ENCODE measurements at places on chromosomes 3 and 15. TPM values are rescaled to one million over a fixed set of nuclear protein-coding genes. Genes with fewer than 3 reads are reported as not detected.
A peak's percentile ranks its signal among the peaks of the same experiment; 100 is the strongest.

DNA sequence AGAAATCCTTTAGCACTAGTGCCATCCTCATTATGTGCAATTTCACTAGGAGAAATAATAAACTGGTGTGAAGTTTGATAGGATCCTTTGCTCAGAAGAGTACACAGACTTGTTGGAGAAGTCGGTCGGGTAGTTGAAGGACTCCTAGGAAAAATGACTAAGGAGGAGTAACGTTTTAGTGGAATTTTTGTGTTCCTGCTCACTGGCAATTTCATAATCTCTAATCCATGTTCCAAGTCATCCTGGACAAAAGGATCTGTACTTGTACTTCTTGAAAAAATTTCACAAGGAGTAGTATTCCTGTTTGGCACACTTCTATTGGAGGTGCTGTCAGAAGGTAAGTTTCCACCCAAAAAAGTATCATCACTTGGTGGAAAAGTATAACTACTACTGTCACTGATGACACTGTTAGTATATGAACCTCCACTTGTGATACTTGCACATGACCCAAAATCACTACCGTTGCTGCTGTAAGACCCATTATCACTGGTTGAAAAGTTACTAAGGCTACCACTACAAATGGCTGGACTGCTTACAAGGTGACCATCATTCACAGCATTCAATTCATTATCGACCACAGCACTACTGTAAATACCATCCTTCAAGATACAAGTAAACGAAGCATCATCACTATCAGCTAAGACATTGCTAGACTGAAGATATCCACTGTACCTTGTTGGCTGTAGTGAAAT lies 77.4 kb downstream of the NEDD4 start:
- DNase-seq, result no peak

DNA sequence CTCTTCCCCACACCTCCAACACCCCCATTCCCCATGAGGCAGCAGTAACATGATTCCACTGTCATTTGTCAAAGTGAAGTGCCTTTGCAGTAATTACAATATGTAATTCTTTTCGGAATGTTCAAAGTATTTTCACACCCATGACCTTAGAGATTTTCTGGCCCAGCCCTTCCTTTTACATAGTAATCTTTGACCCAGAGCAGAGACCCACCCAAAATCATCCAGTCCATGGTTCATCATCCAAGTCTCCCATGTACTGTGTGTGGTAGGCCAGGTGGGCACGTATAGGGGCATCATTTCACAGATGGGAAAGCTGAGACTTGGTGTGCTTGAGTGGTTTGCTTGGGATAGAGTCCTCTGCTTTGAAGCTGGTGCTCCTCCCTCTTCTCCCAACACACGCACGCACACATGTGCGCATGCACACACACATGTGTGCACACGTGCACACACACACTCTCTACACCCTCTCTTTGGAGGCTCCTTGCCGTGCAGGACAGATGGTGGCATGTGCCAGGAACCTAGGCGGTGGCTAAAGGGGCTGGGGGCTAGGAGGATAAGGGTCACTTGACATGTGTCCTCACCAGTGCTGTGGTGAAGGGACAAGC lies 284.7 kb upstream of the ROPN1 start:
- no peak for DNase-seq

DNA sequence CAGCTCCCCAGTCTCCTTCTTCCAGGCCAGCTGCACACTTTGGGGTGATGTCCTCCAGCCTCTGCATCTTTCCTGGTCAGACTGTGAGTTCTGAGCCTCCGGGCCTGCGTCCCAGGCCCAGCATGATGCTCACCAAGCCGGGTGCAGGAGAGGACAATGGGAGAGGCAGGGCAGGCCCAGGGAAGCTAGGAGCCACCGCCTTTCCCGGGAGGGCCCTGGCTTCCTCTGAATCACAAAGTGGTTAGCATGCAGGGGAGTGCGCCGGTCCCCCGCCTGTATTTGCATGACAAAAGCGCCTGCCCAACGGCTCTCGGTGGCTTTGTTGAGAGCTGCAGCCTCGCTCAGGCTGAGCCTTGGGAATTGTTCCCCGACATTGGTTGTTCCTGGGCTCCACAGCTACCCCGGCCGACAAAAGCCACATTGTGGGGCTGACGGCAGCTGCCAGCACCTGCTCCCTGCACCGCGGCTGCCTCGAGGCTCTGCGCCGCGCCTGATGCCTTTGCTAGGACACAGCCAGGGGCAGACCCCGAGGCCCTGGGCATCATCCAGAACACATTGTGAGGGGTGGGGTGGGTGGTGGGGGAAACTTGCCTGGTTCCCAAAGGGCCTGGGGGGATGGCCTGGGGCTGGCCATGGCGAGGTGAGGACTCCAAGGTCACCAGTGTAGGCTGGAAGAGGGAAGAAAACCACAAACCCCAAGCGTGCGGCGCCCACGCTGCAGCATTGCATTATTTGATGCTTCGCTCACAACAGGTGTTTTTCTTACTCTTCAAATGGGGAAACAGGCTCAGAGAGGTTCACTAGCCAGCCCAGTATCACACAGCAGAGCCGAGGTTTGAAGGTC lies 20.0 kb upstream of the KLF13 start:
- DNase-seq, result no peak

DNA sequence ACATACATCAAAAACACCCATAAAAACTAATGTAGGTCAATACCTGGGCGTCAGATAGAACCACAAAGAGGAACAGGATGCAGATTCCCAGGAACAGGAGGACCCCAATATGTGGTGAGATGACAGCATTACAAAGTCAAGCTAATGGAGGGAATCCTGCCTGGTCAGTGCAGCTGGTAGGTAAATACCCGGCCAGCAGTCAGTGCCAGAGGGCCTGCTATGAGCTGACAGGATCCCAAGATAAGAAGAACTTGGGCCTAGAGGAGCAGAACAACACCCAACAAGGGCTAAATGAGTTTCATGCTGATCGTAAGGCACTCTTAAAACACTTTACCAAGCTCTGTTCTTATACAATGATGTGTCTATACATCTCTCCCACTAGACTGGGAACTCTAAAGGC lies 61.2 kb upstream of the KCNMB2 start:
- no peak for DNase-seq

DNA sequence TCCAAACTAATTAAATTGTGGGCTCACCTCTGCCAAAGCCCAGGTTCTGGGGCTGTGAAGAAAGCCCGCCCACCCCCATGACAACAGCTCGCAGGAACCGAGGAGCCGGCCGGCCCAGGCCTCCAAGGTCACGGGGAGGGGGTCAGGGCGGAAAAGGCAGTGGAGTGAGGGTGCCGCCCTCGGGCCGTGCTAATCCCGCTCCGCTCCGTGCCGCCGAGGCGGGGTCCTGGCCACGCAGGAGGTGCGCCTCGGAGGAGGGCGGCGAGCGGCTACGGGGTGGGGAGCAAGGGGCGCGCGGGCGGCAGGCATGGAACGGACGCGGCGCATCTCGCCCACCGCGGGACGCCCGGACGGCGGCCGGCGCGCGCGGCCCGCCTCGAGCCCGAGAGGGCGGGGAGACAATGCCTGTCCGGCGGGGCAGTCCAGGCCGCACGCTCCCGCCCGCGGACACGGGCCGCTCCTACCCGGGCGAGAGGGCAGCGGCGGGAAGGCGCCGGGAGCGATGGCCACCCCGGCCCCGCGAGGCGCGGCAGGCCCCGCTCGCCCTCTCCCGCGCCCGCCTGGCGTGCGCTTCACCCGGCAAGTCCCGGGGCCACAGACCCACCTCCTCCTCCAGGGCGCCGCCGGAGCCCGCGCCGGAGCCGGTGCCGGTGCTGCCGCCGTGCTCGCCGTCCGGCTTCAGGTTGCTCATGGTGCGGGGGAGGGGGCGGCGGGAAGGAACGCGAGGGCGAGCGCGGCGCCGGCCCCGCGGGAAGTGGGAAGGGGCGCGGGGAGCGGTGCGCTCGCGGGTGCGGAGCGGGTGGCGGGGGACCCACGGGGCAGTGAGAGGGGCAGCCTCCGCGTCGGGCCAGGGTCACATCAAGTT lies 528 bp downstream of the RBPMS2 start:
- peak; percentile 81 for DNase-seq

DNA sequence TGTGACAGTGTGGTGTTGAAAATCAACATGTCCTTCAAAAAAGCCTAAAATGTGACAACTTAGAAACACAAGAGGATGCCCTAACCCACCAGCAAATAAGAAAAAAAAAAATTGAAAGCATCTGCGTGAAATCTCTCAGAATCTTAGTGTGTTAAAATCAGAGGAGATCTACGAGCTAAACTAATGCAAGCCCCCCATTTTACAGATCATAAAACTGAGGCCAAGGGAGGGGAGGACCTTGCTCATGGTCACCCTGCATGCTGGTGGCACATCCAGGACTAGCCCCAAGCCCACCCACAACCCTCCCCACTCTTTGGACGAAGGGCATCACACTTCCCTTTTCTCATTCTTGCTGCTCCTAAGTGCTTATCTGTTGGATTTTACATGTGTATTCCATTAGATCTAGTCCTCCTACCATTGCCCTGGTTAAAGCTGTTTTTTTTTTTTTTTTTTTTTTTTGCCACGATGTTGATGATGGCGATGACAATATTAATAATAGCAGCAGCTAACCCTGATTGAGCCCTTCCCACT lies 29.1 kb upstream of the NOX5 start:
- DNase-seq, result no peak

DNA sequence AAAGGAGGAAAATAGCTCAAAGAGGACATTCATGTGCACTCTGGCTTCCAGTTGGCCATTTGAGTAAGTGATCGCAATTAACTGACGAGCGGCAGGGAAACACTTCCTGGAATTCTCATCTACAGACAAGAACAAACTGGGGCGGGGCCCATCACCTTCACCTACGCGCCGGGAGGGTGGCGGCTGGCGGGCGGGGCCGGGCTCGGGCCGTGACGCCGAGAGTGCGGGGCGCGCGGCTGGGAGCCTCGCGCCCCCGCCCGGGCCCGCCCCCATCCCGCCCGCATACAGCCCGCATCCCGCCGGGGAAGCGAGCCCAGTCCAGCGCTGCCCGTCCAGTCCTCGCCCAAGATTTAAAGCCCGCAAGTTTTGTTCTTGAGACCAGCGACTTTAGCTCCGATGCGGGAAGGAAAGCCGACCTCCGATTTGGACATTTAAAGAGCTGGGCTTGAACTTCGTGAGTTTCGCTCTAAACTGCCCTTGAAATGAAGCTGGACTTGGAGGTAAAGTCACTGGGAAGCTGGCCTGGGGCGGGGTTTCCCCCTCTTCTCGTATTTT lies at the start of gene B3GNT5:
Gene B3GNT5 (plus strand): TSS at position 281 of the 555 bp plus-strand sequence. CDS start 16,546 bp downstream, outside the sequence.
- DNase-seq, result peak; percentile 67

DNA sequence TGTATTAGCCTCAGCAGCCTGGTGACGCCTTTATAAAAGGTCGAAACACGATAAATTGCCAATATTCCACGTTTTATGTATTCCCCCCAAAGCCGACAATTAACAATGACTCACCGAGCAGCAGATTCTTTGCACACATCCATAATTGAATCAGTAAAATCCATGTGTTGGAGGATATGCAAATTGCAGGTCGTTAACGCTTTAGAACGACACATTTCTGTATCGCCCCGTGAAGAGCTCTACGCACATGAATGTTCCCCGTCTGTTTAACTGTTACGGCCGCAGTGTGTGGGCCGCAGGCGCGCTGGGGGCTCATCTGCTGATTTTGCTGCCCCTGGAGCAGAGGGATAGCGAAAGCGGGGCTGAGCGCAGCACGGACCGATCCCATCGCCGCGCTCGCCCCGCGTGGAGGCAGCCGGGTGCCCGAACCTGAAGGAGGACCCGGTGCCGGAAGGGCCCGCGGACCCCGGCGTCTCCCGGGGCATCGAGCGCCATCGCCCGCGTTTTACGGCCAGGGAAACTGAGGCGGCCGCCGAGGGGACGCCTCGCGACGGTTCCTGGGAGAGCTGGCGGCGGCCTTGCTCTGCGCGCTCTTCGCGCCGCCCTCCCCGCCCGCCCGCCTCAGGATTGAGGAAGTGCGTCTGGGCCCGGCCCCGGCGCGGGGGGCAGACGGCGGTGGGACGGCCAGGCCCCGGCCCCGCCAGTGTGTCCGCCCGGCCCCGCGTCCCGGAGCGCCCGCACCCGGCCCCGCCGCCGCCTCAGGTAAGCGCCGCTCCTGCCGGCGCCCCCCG lies at the start of gene LRRK1:
Gene LRRK1 (plus strand): TSS at position 668 of the 791 bp plus-strand sequence. CDS start 5,276 bp downstream, outside the sequence.
- DNase-seq, result peak; percentile 83

DNA sequence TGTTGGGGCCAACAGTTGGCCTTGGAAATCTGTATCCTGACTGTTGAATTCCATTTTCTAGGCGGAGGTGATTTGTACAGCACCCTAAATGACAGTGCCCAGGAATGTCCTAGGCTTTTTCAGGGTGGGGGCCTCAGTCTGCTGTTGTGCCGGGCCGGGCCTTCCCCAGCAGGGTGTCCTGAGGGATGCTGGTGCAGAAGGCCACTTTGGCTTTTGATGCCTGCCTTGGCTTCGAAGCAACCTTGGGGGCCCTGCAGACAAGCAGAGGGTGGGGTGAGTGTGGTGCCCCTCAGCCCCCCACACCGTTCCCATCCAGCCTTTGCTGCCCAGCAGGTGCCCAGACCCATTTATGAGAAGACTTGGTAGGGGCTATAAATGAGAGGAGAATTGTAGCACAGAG lies 33.0 kb downstream of the SYNM start:
- DNase-seq, result no peak

- no peak for DNase-seq
Measured at GRCh38 chr15:45653702-45654424, 19.0 kb downstream of the SQOR start.

DNA sequence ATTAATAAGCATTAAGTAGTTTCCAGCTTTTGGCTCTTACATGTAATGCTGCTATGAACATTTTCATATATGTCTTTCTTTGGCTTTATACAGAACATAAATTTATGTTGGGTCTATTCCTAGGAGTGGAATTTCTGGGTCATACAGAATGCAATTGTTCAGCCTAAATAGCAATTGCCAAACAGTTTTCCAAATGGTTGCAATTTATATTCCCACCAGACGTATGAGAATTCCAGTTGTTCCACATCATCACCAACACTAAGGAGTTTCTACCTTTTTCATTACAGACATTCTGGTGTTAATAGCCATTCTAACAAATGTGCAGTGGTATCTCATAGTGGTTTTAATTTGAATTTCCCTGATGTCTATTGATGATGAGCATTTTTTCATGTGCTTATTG lies 160.1 kb upstream of the TMC3 start:
- no peak for DNase-seq

The CKMT1B gene
- polyA plus RNA-seq, result 1.8 TPM

The C3orf20 gene
- not detected for polyA plus RNA-seq

The ERICH6 gene
- polyA plus RNA-seq, result 0.08 TPM
